NCI-H526 treated with DMSO at 0.1 percent for 48 hours (cell line): ENCODE measurements at places on chromosomes 2 and 18.

GRCh38 chr2:151862700-151863099 is 34.5 kb upstream of the ARL5A start:
- DNase-seq = no peak

DNA sequence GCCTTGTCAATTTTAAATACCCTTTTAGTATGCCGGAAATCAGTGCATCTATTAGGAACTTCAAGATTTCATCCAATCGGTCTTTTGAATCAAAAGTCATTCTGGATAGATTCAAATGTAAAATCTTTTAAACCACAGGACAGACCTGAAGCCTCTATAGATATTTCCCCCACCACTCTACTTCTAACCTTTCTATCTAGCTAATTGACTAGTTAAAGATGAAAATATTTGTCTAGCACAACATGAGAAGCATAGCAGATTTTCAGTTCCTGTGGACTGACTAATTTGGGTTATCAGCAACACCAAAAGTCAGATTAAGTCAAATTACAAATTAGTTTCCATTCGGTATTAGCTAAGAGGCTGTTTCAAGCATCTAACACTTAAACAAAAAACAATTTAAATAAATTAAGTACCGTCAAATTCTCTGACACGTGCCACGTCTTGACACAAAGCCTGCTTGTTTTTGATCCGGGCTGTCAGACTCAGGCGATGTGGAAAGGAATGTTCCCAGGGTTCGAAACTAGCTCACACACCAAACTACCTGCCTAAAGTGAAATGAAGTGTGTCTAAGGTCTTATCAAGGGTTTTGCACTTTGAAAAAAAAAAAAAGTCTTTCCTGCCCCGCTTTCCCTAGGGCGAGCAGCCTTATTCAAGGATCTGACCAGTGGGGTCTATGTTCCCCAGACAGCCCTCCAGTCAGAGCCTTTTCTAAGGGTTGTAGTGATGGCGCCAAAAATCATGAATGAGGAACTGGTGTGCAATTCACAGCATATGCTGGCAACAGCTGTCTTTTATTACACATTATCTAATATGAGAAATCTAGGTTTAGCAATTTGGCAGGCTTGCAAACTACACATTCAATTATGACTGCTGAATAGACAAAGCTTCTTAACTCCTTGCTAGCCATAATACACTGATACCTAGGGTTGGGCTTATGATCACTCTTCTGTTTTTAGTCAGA is 4.7 kb downstream of the CYTIP start:
- DNase-seq = no peak

GRCh38 chr2:148022351-148022750 is 1.5 kb downstream of the MBD5 start:
- no peak for DNase-seq

DNA sequence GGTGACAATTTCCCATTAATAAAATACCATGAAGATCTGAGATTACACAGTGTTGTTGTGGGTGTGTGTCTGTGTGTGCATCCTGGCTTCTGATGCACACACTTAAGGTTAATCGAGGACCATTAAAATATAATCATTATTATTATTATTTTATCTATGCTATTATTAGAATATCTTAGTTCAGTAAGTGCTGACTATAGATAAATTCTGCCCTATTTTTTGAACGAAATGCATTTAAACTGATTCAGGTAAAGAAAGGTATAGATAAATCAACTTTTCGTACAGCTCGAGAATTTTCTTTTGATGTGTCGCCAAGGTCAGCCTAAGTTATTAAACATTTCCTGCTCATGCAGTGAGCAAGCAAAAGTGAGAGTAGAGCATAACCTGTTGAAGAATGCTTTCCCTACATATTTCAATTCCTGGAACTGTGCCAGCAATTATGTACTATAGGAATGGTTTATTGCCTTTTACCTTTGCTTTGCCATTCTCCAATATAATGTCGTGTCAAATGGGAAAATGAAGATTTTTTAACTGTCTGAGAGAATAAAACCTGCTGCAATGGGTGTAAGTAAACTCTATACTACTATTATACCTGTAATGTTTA is 25.8 kb downstream of the KCNJ3 start:
- no peak for DNase-seq

- no peak for DNase-seq
These were observed 122.4 kb upstream of the ZNF236 start for GRCh38 chr18:76699923-76700322.

DNA sequence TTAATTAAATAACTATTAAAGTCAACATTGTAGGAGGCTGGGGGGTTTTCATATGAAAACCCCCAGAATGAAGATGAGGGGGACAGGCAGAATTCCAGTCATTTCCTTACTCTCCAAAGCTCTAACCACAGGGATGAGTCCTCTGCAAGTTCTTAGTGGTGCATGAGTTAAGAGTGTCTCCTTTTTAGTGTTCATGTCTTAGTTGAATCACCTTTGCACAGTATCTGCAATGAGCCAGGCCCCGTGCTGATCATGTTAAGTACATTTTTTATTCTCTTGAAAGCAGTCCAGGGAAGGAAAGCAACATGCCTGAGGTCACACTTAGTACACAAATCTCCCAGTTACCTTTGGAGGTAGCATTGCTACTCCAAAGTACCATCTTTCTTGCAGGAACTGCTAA is 25.7 kb upstream of the MSGN1 start:
- no peak for DNase-seq

DNA sequence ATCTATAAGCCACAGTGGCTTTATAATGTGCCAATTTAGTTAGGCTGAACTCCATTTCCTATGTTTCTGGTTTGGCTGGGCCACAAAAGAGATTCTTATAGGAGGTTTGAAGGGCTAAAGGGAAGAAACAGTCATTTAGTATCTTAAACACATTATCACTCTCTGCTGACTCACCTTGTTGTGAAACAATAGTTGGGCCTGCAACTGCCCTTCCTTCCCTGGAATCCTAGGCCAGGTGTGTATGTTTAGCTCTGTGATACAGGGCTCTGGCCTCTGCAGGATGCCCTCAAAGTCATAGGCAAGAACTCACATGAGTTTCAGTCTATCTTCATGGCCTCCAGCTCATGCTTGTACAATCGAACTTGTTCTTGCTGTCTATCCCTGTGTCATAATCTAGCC is 400.0 kb upstream of the CELF4 start:
- DNase-seq = no peak

GRCh38 chr18:76816127-76816526 is 6.2 kb upstream of the ZNF236 start:
- DNase-seq = no peak

GRCh38 chr2:24818721-24819167 is 25.5 kb downstream of the CENPO start:
- DNase-seq = no peak

DNA sequence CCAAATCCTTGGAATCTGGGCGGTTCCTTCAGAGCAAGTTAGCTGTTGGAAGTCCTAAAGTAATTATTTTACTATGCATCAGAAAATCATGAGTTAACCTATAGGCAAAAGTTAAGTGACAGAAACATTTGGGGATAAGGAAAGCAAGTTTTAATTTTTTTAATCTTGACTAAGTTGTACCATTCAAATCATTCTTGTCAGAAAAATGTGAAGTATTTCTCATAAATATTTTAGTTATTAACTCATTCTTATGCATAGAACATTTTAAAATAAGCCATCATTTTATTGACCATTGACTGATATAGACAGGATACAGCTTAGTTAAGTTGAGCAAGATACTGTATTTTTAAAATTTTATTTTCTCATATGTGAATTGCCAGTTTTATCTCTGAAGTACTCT is 98.2 kb upstream of the FOSL2 start:
- DNase-seq = no peak

GRCh38 chr2:218284106-218284811 is 8.0 kb downstream of the TMBIM1 start:
- DNase-seq = no peak
